Breast epithelium (tissue), 4 donors: ENCODE measurements at places on chromosomes 3 and 15.

DNA sequence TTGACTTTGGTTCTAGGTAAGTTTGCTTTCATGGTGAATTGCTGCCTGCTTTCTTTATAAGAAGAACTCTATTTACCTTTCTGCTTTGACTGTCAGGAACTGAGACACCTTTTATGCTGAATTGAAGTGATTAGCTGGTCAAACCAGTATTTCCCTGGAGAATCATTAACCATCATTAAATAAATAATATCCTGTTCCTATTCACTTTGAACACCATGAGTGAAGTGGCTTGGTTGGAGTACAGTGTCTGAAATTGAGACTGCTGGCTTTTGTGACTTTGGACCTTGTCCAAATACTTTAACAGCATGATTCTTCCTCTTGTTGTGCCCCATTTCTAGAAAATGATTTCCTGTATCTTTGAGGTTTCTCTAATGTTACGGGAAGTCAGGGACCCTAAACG lies 5.6 kb upstream of the TMEM62 start:
- no peak for DNase-seq

GRCh38 chr3:40304352-40304751 lies 5.2 kb upstream of the EIF1B start:
- DNase-seq = no peak

- DNase-seq = peak; percentile 54
Observed at GRCh38 chr15:97961067-97961954, 808 bp downstream of the ARRDC4 start.

DNA sequence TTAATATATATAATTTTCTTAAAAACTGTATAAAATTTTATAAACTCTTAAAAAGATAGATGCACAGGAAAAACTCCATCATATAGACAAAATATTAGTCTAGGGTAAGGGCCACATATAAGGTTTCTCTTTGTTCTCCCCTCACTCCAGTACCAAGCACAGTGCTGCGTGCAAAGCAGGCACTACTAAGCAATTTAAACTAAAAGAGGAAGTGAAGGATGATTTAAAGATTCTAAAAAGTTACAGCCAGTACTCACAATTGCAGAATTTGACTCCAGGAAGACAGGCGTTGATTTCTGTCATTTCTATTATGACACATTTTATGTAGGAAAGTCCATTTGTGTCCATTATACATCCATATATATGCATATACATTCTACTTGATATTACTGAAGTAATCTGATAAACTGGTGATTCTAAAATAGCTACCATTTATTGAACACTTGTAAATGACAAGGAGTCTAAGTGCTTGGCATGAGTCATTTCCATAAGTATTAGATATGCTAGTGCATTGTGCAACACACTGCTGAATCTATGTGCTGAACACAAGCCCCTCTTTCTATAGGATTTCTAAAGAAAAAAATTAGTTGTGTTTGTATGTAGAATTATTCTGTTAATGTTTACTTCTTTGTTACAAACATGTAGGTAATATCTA lies 785.5 kb upstream of the ARRDC4 start:
- no peak for DNase-seq

DNA sequence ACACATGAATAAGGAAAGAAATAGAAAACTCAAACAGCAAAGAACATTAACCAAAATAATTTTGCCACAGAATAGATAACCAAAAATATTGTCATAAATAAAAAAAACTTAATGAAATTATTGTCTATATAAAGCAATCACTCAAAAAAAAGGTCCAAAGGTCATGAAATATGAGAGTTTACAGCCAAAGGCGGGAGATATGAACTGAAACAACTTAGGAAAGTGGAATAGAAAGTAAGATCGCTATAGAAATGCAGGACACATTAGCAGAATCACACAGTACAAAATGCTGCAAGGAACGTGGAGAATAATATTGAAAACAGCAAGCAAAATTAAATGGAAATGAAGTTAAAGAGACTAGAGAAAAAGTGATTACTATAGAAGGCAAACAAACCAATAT lies 375.0 kb upstream of the ARHGEF26 start:
- DNase-seq = no peak

GRCh38 chr3:188941103-188941502 lies 230.7 kb upstream of the TPRG1 start:
- DNase-seq = no peak

DNA sequence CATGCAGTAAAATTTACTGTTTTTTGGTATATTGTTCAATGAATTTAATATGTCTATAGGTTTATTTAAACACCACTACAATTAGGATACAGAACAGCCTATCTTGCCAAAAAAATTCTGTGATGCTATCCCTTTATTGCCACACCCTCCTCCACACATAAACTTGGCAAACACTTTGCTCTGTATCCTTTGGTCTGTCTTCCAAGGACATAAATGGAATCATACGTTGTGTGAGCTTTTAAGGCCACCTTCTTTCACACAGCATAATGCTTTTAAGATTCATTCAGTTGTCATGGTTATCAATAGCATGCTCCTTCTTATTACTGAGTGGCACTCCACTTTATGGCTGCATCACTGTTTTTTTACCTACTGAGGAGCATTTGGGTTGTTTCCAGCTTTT lies 71.5 kb downstream of the CERS3 start:
- DNase-seq = no peak

- no peak for DNase-seq
Observed at GRCh38 chr3:191356631-191357439, 26.5 kb upstream of the UTS2B start.

- DNase-seq = no peak
Observed at GRCh38 chr3:71857956-71858355, 73.0 kb upstream of the PROK2 start.

DNA sequence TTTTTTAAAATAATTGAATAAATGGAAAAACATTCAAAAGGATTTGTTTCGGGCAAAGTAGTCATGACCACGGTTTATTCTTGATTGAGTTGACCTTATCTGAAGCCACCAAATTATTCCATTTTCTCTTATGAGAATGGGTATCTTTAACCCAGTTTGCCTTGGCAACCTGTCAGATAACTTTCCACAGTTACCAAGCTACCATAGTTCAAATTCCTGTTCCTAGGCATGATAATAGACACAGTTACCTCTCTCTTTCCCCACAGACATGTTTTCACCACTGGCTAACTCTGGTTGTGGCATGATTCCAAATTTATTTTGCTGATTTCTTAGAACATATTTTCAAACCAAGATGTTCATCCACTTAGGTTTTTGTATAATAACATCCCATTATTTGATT lies 84.9 kb downstream of the NECTIN3 start:
- DNase-seq = no peak

- DNase-seq = no peak
Observed at GRCh38 chr3:21901484-21901883, 150.5 kb upstream of the ZNF385D start.

DNA sequence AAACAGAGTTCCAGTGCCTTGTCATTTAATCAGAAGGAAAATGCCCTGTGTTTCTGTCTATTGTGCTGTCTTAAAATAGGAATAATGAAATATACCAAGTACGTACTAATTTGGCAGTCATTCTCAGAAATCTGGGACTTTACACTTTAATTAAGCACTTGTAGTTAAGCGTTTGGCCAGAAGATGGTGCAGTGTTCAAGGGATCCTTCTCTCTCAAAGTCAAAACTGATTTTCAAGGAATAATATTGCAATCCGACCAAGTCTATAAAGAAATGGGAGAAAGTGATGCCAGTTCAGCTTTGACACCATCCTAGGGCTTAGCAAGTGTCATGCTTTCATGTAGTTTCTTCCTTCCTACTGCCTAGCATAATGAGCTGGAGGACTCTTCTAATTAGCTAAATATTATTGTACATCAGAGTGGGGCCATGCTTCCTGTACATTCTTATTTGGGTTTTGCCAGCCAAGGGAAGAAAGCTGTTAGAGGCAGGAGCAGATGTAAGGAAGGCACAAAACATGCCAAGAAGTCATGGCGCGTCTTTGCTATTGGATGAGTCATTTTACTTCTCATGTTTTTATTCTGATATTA lies 64.8 kb downstream of the SAMMSON start:
- DNase-seq = no peak
